ENCODE measurements at places on chromosomes 5 and 9. TPM values are rescaled to one million over a fixed set of nuclear protein-coding genes. Genes with fewer than 3 reads are reported as not detected.

FGF18 gene
- 0.16 TPM for total RNA-seq

CSF1R gene
- 79.0 TPM for total RNA-seq

PDE6A gene
- not detected for total RNA-seq

ACSL6 gene
- total RNA-seq = 0.32 TPM

SPATA6L gene
- total RNA-seq = 14.4 TPM

PDLIM7 gene
- total RNA-seq = 61.9 TPM

RABGAP1 gene
- total RNA-seq = 49.1 TPM

- H3K36me3 ChIP-seq = peaks cover 3% of the 10 kb centered on the region
- H3K4me3 ChIP-seq = no peak overlapping the region
- H3K27ac ChIP-seq = peak overlapping the region; percentile 43
- no peaks in the 10 kb centered on the region for H3K4me1 ChIP-seq
Measured at GRCh38 chr9:4689687-4690104, 10.3 kb downstream of the CDC37L1 start.

DNA sequence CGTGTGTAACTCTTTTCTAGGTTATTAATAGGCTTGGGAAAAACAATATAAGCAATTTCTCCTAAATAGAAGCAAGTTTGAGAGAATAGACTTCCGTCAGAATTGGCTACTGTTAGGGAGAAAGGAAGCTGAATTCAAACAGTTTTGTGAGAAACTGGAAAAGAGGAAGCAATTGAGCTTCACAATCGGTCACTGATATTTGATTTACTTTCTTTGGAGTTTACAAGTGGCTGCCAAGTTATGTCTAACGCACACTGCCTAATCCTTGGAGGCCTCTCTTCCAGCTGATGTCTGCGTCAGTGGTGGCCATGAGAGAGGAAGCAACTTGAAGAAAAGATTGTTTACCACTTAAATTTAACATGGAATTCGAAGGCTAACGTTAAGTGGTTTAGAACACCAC is 319.5 kb downstream of the ADGRV1 start:
- no peak overlapping the region for H3K4me3 ChIP-seq
- H3K4me1 ChIP-seq = no peaks in the 10 kb centered on the region
- no peaks in the 10 kb centered on the region for H3K27me3 ChIP-seq
- DNase-seq = no peak

DNA sequence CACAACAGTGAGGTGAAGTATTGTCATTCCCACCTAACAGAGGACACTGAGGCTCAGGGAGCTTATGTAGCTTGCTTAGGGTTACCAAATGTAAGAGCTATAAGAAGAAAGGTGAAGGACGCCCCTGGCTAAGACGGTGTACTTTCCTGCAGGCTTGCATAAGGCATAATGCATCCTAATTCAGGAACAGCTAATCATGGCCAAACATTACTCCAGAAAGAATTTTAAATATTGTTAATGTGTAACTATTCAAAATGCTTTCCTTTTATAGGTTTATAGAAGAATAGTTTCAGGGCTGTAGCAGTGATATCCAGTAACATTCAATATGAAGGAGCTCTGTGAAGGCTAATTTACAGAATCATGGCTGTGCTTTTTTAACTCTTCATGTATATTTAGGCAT is 479.1 kb downstream of the BNC2 start:
- H3K4me3 ChIP-seq = no peak overlapping the region
- no peaks in the 10 kb centered on the region for H3K27me3 ChIP-seq
- no peak for DNase-seq
- no peaks in the 10 kb centered on the region for H3K36me3 ChIP-seq
- no peak overlapping the region for H3K27ac ChIP-seq
- H3K4me1 ChIP-seq = no peaks in the 10 kb centered on the region

GRCh38 chr5:77437194-77437593 is 54.9 kb downstream of the WDR41 start:
- H3K4me1 ChIP-seq = no peaks in the 10 kb centered on the region
- no peaks in the 10 kb centered on the region for H3K27me3 ChIP-seq
- H3K36me3 ChIP-seq = peaks cover 8% of the 10 kb centered on the region
- H3K27ac ChIP-seq = no peak overlapping the region
- H3K4me3 ChIP-seq = no peak overlapping the region

- peaks cover 16% of the 10 kb centered on the region for H3K27me3 ChIP-seq
- no peak overlapping the region for H3K27ac ChIP-seq
- no peaks in the 10 kb centered on the region for H3K4me1 ChIP-seq
- no peak for DNase-seq
- H3K4me3 ChIP-seq = peak overlapping the region; percentile 26
Measured at GRCh38 chr5:1380011-1380817, 35.3 kb upstream of the CLPTM1L start.

GRCh38 chr9:129888293-129889121 is 53.2 kb downstream of the USP20 start:
- no peaks in the 10 kb centered on the region for H3K36me3 ChIP-seq
- peak; percentile 37 for DNase-seq
- H3K4me1 ChIP-seq = peaks cover 5% of the 10 kb centered on the region

DNA sequence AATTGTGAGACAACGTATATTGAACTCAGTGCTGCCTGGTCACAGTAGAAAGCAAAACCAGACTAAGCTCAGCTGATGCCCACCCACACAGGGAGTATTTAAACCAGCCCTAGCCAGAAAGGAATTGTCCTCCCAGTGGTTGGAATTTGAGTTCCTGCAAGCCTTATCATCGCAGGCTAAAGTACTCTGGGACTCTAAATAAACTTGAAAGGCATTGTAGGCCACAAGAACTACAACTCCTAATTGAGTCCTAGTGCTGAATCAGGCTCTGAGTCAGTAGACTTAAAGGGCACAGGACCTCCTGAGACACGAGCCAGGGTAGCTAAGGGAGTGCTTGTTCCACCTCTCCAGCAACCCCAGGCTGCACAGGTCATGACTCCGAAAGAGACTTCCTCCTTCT is 171.4 kb downstream of the MCTP1 start:
- no peak overlapping the region for H3K4me3 ChIP-seq
- no peak for DNase-seq
- no peaks in the 10 kb centered on the region for H3K27me3 ChIP-seq
- peaks cover 7% of the 10 kb centered on the region for H3K36me3 ChIP-seq
- H3K27ac ChIP-seq = no peak overlapping the region

GRCh38 chr9:93659044-93659836 is 82.9 kb downstream of the PHF2 start:
- no peak overlapping the region for H3K27ac ChIP-seq
- no peak overlapping the region for H3K4me3 ChIP-seq
- H3K4me1 ChIP-seq = no peaks in the 10 kb centered on the region

- H3K4me1 ChIP-seq = no peaks in the 10 kb centered on the region
- H3K27ac ChIP-seq = peak overlapping the region; percentile 44
- H3K27me3 ChIP-seq = no peaks in the 10 kb centered on the region
- no peak for DNase-seq
- no peak overlapping the region for H3K4me3 ChIP-seq
Measured at GRCh38 chr9:129889122-129889940, 54.1 kb downstream of the USP20 start.

DNA sequence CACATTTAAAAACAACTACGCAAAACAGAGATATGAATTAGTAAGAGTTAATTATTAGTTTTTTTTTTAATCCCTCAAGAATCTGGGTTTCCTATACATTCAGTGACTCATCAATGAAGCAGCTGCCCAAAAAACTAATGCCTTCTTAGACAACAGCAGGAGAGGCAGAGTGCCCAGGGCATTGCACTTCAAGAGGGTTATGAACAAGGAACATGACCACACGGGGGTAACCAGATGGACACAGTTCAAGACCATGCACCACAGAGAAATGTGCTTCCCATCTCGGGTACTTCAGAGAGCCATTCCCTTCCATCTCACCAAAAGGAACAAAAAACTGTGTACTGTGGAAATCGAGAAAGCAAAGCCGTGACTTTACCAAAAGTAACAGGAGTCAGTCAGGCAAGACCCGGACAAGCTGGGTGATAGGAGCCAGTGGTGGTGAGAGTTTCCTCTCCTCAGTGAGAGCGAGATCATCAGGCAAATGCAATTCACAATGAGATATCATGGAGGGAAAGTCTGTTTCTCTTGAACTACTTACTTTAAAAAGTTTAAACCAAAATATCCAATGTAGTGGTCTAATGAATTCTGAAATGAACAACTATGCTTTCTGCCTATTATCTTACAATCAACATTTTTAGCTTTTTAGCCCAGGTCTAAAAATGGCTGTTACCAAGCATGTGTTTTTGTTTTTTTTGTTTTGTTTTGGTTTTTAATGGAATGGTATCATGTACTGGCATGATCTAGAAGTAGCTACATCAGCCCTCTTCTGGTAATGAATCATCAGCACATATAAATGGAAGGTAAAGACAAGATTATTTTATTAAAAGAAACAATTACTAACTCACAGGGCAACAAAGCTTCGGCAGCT is 192.1 kb downstream of the TSSK1B start:
- H3K27me3 ChIP-seq = no peaks in the 10 kb centered on the region
- H3K4me1 ChIP-seq = no peaks in the 10 kb centered on the region
- no peak for DNase-seq

- H3K36me3 ChIP-seq = no peaks in the 10 kb centered on the region
- H3K27ac ChIP-seq = peak overlapping the region; percentile 82
- no peaks in the 10 kb centered on the region for H3K27me3 ChIP-seq
- no peak for DNase-seq
- no peaks in the 10 kb centered on the region for H3K4me1 ChIP-seq
Measured at GRCh38 chr9:97529363-97530076, 28.1 kb downstream of the TMOD1 start.

DNA sequence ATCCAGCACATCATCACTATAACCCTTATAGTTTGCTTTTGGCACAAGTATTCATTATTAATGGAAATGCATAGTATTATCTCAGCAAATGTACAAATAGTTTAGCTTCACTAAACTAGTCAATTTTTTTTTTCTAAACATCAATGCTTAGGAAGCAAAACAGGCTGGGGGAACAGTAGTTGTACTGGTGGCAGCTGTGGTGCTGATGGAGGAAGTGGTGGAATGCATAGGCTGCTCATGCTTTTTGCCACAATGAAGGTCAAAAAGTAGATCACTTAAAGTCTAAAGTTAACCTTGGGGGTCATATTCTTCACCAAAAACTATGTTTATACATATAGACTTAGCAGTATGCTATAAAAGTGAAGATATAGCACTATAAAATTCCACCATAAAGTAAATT is 36.3 kb upstream of the CDKN2B start:
- H3K27me3 ChIP-seq = no peaks in the 10 kb centered on the region
- no peaks in the 10 kb centered on the region for H3K36me3 ChIP-seq

- H3K27me3 ChIP-seq = no peaks in the 10 kb centered on the region
- no peaks in the 10 kb centered on the region for H3K36me3 ChIP-seq
- peak overlapping the region; percentile 97 for H3K27ac ChIP-seq
- no peak for DNase-seq
- peak overlapping the region; percentile 87 for H3K4me3 ChIP-seq
Measured at GRCh38 chr5:43043400-43043756, 3.3 kb upstream of the ANXA2R start.

DNA sequence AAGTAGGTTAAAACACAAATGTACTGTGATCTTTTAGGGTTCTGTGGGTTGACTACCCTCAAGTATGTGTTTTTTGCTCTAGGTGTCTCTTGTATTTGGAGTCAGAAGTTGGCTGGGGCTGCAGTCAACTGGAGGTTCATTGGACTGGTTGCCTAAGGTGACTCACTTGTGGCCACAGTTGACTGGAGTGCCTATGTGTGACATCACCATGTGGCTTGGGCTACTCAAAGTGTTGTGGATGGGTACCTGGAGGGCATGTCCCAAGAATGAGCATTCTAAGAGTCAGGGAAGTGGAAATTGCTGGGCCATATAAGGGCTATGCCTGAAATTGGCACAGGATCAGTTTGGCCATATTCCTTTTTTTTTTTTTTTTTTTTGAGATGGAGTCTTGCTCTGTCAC is 27.4 kb downstream of the SNX30 start:
- H3K4me3 ChIP-seq = no peak overlapping the region
- no peaks in the 10 kb centered on the region for H3K4me1 ChIP-seq
- no peaks in the 10 kb centered on the region for H3K27me3 ChIP-seq
- H3K36me3 ChIP-seq = no peaks in the 10 kb centered on the region
- no peak for DNase-seq

GRCh38 chr5:154276973-154277331 is 86.4 kb downstream of the GALNT10 start:
- DNase-seq = no peak
- H3K27ac ChIP-seq = peak overlapping the region; percentile 71
- no peak overlapping the region for H3K4me3 ChIP-seq

DNA sequence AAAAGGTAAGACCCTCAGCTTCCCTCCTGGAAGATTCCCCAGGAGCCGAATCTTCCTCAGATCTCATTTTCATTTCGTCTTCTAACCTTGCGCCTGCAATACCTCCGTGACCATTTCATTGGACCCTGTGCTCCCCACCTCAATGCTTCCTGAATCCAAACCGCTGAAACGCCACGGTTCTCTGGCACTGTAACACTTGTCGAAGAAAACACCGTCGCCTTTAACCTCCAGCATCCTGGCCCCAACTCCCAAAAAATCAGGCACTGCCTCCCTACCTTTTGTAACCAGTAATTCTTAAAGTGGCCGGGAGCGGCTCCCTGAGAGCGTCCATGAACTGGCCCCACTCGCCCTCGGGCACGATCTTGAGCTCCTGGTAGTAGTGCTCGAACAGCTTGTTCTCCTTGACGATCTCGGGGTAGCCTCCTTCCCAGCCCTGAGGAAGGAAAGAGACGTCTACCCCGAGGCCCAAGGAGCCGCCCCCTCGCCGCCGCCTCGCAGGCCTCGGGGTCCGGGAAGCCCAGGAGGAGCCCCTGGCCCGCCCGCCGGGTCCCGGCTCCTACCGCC is 438 bp downstream of the NSUN2 start:
- H3K27me3 ChIP-seq = no peaks in the 10 kb centered on the region
- H3K4me3 ChIP-seq = peak overlapping the region; percentile 76
- DNase-seq = no peak
- no peaks in the 10 kb centered on the region for H3K36me3 ChIP-seq
- peak overlapping the region; percentile 94 for H3K27ac ChIP-seq
- H3K4me1 ChIP-seq = no peaks in the 10 kb centered on the region

DNA sequence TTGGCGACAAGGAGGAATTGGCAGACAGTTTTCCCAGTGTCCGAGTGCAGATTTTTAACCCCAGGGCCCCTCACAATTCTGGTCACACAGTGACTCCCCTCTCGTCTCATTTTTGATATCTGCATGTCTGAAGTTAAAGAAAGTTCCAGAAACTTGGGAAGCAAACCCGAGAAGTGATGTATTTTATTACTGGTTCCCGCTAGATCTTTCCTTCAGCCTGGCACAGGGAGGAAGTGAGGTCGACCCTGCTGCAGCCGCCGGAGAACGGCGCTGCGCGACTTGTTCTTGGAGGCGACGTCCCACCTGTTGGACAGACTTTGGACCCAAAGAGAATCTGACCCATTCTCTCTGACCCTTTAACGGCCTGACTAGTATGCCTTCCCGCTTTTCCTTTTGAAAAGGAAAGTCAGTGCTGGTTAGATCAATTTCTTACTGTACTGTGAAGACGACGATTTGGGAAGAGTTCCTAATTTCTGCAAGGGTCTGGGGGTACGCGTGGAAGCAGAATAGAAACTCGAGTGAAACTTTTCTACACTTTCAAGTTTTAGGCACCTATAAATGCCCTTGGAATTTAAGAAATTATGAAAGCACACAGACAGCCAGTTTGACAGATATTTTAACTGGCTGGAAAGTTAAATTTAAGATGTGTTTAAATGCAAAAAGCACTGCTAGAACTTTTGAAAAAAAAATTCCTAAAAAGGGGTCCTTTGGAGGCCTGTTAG is 744 bp downstream of the OTULIN start:
- H3K27ac ChIP-seq = peak overlapping the region; percentile 91
- H3K4me1 ChIP-seq = no peaks in the 10 kb centered on the region
- no peaks in the 10 kb centered on the region for H3K36me3 ChIP-seq
- H3K4me3 ChIP-seq = peak overlapping the region; percentile 96
- DNase-seq = no peak

Data from breast epithelium (tissue), 4 donors.